ENCODE measurements at places on chromosomes 11 and 22.

DNA sequence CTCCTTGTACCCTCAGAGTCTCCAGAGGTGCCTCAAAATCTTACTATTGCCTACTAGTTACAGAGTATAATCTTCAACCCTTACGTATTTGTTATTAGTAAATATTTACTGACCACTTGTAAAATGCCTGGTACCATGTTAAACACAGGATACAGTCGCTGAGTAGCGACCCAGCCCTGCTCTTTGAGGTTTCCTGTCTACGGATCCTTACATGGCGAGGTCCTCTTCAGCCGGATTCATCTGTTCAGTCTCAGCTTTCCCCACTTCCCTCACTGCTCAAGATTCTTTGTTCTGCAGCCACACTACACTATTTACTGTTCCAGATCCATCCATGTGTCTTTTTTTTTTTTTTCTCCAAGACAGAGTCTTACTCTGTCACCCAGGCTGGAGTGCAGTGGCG, 13.2 kb upstream of the TTC36 start:
- DNase-seq = no peak

DNA sequence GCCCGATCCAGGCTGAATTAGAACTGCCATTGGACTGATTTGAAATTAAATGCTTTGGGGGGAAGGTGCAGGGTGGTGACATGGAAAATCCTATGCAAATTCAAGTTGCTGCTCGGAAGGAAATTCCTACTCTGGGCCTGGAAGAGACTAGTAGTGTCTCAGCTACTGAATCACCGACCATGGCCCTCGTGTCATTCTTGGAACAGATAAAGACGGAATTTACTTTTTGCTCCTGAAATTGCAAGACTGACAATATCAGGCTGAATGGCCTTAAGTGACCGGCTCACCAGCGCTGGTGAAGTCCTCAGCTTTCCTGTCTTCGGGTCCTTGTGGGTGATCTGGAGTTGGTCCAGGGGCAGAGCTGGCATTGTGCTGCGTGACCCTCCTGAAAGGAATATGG, 6.1 kb downstream of the ASCC2 start:
- no peak for DNase-seq

- DNase-seq = no peak
Measured at GRCh38 chr11:66847461-66848232, 4.4 kb downstream of the RCE1 start.

GRCh38 chr11:87076260-87076783, 38.6 kb downstream of the TMEM135 start:
- DNase-seq = no peak

DNA sequence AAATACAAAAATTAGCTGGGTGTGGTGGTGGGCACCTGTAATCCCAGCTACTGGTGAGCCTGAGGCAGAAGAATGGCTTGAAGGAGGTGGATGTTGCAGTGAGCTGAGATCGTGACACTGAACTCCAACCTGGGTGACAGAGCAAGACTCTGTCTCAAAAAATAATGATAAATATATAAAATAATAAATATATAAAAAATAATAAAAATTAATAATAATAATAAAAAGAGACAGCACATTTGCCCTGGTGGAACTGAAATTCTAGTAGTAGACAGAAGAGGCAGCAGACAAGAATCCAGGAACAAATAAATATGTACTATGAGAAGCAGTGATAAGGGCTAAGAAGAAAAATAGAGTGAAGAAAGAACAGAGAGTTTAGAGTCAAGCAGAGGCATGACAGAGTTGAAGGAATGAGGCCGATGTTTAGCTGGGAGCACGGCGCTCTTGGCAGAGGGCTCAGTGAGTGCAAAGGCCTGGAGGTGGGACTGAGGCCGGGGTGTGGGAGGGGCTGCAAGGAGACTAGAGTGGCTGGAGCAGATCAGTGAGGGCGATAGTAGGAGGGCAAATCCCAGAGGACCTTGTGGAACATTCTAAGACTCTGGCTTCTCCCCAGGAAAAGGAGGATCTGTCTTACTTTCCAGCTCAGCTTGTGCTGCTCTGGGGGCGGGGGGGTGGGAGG, 410.3 kb downstream of the MN1 start:
- DNase-seq = no peak

DNA sequence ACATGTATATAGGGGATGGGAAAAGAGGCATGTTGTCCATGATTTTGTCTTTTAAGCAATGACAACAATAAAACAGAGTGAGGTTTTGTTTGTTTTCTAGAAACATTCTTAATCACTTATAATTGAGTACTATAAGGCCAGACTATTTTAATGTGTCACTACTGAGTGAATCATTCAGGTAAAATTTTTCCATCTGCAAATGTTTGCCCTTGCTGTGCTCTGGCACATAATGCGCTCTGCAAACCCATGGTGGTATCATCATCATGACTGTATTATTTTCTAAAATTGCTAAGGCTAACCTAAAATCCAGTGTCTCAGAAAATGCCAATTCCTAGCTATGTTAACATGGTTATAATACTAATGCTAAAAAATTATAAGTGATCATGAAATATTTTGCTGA, 261.2 kb downstream of the CADM1 start:
- DNase-seq = no peak

DNA sequence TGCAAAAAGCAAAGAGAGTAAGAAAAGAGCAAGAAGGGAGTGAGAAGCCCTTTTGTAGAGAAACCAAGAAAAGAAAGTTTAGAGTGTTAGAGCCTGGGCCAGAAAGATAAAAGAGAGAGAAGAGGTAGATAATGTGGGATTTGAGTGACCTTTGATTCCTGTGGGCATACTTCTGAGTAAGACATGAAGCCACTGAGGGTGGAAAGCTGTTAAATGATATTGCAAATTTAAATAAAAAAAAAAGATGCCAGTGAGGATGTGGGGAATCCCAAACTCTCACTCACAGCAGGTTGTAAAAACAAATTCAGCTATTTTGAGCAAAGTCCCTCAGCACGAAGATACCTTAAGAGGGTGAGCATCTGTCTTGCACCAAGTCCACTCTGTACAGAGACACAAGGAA, 59.4 kb upstream of the TOP3B start:
- no peak for DNase-seq

GRCh38 chr22:35606916-35607315, 10.2 kb downstream of the MB start:
- no peak for DNase-seq

DNA sequence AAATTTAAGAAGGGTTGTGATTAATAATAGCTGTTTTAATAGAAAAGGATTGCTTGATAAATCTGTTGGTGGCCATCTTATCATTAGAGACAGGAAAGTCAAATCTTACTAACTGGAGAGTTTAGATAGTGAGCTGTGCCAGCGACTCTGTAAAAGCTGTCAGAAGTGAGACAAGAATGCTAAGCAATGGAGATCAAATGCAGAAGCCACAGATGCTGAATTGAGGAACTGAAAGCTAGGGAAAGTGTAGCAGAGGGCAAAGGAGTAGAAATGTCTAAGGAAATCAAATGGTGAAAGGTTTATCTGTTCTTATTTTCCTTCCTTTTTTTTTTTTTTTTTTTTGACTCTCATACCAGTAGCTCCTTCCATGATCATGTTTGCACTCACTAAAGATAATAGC, 13.7 kb downstream of the MS4A13 start:
- DNase-seq = no peak

GRCh38 chr22:27512283-27512761, 289.2 kb downstream of the MN1 start:
- DNase-seq = no peak

- DNase-seq = no peak
Measured at GRCh38 chr11:129590753-129591475, 215.3 kb downstream of the BARX2 start.

DNA sequence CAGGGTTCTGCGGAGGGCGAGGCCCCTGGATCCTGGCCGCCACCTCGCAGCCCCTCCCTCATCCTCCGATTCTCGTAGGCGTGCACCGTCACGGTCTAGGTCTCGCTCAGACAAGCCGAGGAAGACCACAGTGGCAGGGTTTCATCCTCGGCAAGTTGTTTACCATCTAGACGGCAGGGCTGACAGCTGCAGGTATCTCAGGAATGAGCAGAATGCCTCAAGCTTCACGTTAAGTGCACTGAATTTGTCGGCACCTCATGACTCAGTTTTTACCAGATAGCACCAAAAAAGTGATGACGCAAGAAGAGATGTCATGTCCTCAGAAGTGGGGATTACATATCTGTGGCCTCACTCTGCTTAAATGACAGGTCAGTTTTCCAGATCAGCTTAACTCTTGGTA, 35.1 kb downstream of the WT1 start:
- no peak for DNase-seq

- DNase-seq = no peak
Measured at GRCh38 chr22:21568347-21569075, 997 bp downstream of the UBE2L3 start.

GRCh38 chr22:40593460-40594273, 42.9 kb downstream of the MRTFA start:
- no peak for DNase-seq

GRCh38 chr22:38712486-38713207, 6.9 kb downstream of the GTPBP1 start:
- no peak for DNase-seq

- no peak for DNase-seq
Measured at GRCh38 chr22:49431551-49431950, 396.1 kb downstream of the BRD1 start.

GRCh38 chr22:22392131-22392530, 116.4 kb downstream of the ZNF280B start:
- DNase-seq = no peak

DNA sequence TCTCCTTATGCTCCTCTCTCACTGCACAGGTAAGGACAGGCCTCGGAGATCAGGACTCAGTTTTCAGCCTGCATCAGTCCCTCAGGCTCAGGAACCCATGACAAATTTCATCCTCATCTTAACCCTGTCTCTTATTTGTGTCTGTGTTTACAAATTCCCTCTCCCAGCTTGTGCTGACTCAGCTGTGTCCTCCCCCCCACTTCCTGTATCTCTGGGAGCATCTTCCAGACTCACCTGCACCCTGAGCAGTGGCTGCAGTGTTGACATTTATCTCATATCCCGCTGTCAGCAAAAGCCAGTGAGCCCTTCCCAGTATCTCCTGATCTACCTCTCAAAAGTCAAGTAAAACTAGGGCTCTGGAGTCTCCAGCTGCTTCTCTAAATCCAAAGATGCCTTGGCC, 65.6 kb upstream of the VPREB1 start:
- no peak for DNase-seq

GRCh38 chr22:45834241-45834640, 142.7 kb downstream of the WNT7B start:
- no peak for DNase-seq

GRCh38 chr11:100273066-100273815, 413.8 kb upstream of the ARHGAP42 start:
- no peak for DNase-seq

- DNase-seq = no peak
Measured at GRCh38 chr11:61980783-61981541, 13.5 kb upstream of the FTH1 start.

GRCh38 chr11:70538641-70539359, 140.5 kb downstream of the CTTN start:
- DNase-seq = no peak

DNA sequence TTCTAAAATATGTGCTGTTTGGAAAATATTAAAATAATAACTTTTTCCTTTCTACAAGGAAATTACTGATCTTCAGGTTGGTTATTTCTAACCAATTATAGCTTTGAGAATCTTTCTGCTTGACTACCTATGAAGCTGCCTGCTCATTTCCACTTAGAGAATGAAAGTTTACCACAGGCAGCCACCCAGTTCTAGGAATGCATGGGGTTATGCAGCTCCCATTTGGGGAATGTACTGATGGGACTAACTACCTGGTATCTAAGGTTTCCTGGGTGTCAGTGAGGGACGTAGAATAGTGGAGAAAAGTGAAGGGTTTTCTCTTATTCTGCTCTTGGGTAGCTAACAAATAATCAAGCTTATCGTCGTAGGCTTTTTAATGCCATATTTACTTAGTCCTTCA, 73.4 kb downstream of the DEUP1 start:
- no peak for DNase-seq

- no peak for DNase-seq
Measured at GRCh38 chr11:34960277-34960676, 43.9 kb downstream of the PDHX start.

GRCh38 chr11:3920148-3920852, 64.8 kb downstream of the STIM1 start:
- DNase-seq = no peak

- DNase-seq = no peak
Measured at GRCh38 chr22:50708474-50708873, 29.5 kb upstream of the ACR start.

- no peak for DNase-seq
Measured at GRCh38 chr22:50628543-50629134, 687 bp upstream of the ARSA start.

GRCh38 chr11:12375720-12376119, 1.7 kb upstream of the PARVA start:
- DNase-seq = no peak

- no peak for DNase-seq
Measured at GRCh38 chr22:41656556-41656955, 32.1 kb downstream of the SNU13 start.

DNA sequence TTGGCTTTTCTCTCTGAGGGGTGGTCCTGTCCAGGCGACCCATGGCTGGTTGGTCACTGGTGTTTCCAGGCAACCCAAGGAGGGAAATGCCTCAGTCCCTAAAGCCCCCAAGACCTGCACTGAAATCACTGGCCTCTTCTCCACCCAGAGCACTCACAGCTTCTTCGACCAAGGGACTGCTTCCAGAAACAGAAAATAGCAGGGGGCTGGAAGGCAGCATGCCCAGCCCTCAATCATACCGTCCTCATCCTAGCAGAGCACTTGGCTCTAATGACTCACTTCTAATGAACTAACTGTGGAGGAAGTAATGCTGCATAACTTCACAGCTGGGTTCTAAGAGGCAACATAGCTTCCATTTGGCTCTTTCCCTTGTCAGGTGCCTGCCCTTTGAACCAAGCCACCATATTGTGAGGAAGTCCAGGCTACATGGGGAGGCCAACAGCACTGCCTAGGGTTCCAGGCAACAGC, 27.6 kb downstream of the DKK3 start:
- no peak for DNase-seq

DNA sequence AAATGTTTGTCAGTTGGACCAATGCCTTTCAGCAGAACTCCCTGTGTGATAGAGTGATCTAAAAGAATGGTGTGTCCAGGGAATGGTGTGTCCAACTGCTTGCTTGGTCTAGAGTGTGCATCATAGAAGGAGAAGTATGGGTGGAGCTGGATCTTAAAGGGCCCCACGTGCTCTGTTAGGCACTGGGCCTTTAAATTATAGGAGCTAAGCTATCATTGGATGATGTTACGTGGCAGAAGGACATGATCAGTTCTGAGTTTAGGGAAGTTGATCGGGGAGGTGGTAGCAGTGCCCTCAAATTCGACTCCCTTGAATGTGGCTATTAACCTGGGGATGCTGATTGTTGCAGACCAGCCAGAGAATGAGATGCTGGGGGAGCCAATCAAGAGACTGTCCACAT, 16.4 kb downstream of the STX3 start:
- DNase-seq = no peak

GRCh38 chr11:113638376-113638775, 67.7 kb downstream of the TMPRSS5 start:
- no peak for DNase-seq

GRCh38 chr11:43177975-43178374, 133.8 kb upstream of the API5 start:
- no peak for DNase-seq

GRCh38 chr11:102882389-102883024, 7.7 kb upstream of the MMP12 start:
- DNase-seq = no peak

GRCh38 chr11:3880724-3881123, 25.3 kb downstream of the STIM1 start:
- no peak for DNase-seq
